ENCODE measurements at places on chromosomes 5 and 9.
A peak's percentile ranks its signal among the peaks of the same experiment; 100 is the strongest.

GRCh38 chr9:84511651-84512050, 157.9 kb upstream of the NTRK2 start:
- ATAC-seq, result no peak

DNA sequence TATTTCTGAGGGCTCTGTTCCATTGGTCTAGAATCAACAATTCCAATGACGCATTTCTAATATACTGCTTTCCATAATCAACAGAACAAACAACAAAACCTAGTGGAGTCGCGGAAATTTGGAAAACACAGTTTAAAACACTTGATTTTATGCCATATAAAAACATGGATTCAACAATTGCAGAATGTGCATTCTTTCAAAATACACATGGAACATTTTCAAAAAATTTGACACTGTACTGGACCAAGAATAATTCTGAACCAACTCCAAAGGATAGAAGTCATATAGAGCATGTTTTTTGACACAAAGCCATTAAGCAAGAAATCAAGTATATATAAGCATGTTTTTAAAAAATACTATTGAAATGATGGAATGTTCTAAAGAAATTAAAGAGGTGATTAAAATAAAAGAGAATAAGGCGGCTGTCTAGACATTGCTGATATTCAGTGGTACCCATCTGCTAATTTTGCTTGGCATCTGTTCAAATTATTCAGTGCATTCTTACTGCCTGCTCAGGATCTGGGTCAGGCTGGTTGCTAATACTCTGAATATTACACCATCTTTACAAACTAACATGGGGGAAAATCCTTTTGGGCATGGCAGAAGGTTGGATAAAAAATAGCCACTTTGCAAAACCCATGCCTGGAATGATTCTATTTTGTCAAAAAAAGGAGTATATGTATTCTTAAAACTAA, 221.3 kb downstream of the NPR3 start:
- ATAC-seq, result no peak

GRCh38 chr9:37262410-37262809, 142.0 kb downstream of the ZCCHC7 start:
- no peak for ATAC-seq

GRCh38 chr5:1073239-1074102, 38.4 kb downstream of the SLC12A7 start:
- ATAC-seq, result no peak

GRCh38 chr5:143331956-143332355, 71.5 kb downstream of the NR3C1 start:
- ATAC-seq, result no peak

GRCh38 chr5:4720831-4721230, 419.3 kb upstream of the ADAMTS16 start:
- ATAC-seq, result no peak

DNA sequence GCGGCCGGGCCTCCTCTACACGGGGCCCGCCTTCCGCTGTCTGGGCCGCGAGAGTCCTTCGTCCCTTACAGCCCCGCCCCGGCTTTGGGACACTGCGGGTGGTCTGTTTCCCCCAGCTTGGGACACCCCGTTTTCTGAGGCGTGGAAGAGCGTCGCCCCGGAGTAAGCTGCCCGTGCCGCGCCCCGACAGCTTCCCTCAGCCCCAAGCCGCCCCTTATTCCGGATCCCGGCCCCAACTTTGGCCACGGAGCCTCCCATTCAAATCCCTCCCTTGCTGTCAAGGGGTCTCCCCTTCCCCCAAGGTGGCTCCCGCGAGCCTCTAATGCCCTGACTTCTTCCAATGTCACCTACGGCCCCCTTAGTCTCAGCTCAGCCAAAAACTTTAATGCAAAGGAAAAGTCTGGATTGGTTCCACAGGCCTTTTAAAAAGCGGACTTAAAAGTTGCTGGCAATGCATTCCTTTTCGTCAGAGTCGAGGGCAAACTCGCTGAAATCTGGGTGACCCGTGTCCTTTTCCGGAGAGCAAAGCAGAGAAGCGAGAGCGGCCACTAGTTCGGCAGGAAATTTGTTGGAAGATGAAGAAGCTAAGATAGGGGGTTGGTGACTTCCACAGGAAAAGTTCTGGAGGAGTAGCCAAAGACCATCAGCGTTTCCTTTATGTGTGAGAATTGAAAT, 19.8 kb downstream of the EXOSC2 start:
- ATAC-seq, result no peak

DNA sequence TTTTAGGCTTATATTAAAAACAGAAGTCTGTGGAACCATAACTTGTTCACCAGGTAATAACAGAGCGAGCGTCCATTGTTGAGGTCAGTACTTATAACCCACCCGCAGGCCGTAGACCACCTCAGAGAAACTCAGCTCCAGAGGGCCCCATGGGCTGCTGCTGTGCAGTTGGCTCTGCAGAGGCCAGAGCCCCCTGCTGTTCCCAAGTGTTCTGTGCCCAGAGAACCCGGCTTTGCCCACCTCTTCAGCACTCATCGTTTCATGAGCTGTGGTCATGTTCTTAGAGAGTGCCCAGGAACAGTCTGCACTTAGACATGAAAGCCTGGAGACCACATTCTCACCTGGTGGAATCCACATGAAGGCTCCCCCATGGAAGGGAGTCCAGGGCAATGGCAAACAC, 50.4 kb upstream of the SLC2A8 start:
- no peak for ATAC-seq

DNA sequence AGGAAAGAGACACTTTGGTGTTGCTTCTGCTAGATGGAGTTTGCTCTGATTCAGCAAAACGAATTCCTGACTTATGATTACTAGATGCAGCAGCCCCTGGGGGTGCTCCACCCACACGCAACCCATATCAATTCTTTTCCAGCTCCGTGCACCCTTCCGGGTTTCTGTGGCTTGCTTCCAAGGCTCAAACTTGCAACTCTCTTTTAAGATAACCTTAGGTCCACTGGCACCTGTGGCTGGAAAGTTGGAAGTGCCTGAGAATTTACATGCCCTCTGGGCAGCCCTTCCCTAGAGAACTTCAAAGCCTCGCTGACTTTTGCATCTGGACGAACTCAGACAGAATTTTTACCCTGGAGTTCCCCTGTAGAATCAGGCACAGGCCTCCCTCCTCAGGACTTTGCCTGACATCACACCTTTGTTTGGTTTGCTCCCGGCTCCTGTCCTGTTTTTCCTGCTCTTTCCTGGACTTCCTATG, 224.9 kb downstream of the SNX18 start:
- ATAC-seq, result no peak

DNA sequence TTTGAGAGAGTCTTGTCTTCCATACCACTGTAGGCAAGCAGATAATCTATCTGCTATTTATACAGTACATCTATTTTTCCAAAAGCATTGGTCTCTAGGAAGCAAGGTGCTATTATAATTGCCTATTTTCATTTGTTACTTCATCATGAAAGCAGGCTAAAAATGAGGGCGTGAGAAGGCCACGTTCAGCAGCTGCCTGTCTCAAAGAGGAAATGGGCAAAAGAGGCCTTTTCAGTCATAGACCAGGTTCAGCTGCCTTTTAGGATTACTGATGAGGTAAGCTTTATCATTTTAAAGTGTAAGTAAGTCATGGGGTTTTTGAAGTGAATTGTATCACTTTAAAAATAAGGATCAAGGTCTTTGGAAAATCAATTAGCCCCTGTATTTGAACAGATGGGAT, 1091.1 kb upstream of the DMAC1 start:
- ATAC-seq, result no peak

DNA sequence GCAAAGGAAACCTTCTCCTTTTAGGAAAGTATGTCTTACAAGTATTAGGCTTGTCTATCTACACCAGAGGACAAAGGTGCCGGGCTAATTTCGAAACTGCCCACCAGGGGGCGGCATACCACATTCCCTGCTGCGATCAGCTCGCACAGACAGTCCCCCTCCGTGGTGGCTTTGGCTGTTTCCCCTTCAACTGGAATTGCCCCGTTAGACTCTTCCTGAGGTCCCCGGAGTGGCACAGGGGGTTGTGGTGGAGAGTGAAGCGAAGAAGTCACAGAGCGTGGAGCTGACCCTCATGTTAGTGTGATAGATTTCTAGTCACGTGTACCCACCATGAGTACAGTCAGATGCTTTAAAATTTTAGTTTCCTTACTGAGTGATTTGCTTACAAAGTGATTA, 17.5 kb downstream of the PTTG1 start:
- ATAC-seq, result peak; percentile 95

DNA sequence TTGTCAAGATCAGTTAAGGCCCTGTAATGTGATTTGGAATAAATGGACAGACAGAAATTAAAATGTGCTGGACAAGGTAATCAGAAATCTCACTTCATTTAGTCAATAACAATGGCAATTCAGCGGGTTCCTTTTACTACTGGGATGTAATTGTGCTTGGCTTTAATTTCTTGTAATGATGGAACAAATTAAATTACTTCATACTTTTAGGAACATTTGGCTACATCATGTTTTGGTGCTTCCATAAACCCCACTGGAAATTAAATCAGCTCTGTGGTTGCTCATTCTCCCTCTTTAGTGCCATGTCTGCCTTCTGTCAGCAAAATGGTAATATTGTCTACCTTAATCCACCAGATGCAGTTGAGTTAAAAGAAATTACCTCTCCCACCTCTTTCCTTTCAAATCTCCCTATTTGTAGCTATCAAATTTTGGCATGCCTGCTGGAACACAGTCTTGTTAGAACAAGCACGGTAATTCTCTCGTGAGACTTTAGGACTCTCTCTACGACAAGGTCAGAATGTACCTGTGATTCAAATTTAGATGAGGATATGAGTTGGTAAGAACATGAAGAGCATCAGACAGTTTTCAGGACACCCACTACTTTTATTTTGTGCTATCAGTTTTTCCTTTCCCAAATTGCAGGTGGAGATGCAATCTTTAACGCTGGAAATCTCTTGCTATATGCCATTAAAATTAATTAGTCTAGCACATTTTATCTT, 476.3 kb downstream of the RAB3C start:
- ATAC-seq, result no peak

GRCh38 chr9:123756484-123757106, 173.3 kb downstream of the DENND1A start:
- no peak for ATAC-seq

DNA sequence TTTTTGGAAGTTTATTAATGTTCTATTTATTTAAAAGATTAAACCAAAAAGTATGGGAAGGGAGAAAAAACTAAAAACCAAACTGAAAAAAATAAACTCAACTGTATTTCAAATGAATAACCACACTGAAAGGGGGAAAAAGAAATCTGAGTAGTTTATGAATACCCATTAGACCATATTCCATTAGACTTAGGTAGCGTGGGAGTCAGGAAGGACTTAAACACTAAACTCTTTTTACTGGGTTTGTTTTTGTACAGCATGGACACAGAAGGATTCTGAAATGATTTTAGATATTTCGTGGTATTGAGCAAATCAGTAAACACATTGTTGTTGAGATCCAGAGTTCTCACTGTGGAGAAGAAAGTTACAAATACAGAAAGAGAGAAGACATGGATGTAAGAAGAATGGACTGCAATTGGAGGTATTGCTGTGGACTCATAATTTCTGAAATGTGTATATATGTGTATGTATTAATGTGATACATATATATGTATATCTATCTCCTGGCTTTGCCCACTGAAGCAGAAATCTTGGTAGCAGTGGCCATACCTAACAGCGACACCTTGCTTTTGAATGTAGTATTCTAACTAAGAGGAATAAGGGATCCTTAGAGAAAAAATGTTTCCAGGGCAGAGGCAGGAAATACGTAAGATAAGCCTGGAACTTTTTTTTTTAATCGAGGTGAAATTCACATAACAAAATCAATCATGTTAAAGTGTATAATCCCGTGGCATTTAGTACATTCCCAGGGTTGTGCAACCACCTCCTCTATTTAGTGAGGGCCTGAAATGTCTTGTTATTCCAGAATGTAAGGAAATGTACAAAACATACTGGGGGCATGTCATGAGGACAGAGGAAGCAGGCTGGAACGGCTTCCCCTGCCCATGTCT, 228.8 kb downstream of the SMARCA2 start:
- no peak for ATAC-seq

- ATAC-seq, result no peak
Measured at GRCh38 chr9:34374905-34375552, 1.7 kb downstream of the MYORG start.

DNA sequence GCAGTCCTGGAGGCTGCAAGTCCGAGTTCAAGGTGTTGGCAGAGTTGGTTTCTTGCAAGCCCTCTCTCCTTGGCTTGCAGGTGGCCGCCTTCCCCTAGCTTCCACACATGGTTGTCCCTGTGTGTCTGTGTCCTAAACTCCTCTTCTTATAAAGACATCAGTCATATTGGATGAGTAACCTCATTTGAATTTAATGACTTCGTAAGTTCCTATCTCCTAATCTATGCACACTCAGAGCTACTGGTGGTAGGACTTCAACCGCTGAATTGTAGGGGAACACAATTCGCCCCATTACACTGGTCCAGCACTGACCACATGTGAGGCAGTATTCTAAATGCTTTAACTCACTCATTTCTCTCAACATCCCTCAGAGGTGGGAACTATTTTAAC, 25.9 kb upstream of the ADAMTS2 start:
- ATAC-seq, result no peak

DNA sequence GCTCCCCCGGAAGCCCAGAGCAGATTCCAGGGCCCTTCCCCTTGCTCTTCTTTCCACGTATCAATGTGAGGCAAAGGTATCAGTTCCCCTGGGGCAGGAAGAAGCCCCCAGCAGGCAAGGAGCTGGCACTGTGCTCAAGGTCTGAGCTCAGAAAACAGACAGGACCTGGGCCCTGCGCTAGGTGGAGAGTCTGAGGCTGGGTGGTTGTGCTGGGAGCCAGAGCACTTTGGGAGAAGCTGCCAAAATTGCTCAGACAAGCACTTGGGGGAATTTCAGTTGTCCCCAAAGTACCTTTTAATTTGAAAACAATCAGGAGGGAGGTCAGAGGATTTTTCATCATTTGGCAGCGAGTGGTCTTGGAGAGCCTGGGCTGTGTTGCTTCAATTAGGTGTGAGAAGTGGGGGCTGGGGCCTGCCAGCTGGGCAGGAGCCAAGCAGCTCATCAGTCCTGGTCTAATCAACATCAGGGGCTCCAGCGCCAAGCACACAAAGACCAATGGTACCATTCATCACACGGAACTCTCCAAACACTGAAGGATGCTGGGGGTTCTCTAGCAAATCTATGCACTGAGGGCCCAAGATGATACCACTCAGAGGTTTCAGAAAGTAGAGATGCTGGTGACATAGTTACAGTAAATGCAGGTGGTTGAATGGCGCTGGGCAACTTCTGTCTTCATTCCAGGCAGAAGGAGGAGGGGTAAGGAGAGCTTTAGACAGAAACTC, 176.5 kb downstream of the SNX18 start:
- ATAC-seq, result no peak
